ENCODE measurements at places on chromosomes 4 and X.

DNA sequence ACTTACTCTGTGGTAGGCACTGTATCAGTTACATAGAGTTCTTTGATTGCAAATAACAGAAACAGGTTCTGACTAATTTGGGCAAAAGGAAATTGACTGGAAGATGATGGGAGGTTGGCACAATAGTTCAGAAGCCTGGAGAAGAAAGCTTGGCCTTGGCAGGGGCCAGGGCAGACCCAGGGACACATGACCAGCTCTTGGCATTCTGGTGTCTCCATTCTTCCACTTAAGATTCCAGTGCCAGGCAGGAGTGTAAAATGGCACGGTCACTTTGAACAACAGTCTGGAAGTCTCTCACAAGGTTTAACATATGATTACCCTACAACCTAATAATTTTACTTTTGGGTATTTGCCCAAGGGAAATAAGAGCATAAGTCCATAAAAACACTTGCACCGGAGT, 175.9 kb downstream of the BCOR start:
- no peak for DNase-seq

DNA sequence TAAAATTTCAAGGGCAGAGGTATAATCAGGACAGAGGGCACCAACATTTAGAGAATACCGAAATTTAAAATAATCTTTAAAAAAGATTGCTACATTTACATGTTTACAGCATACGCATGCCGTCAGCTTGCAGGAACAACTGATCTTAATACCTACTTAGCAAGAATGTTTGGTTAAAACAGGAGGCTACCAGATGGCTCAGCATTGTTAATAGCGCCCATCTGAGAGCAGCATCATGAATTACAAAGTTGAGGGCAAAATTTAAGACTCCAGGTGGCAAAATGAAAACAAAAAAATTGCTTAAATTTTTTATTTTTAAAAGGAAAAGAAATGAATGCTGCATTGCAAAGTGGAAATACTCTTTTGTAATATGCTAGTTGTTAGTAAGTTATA, 241.3 kb downstream of the C4orf33 start:
- DNase-seq: no peak

DNA sequence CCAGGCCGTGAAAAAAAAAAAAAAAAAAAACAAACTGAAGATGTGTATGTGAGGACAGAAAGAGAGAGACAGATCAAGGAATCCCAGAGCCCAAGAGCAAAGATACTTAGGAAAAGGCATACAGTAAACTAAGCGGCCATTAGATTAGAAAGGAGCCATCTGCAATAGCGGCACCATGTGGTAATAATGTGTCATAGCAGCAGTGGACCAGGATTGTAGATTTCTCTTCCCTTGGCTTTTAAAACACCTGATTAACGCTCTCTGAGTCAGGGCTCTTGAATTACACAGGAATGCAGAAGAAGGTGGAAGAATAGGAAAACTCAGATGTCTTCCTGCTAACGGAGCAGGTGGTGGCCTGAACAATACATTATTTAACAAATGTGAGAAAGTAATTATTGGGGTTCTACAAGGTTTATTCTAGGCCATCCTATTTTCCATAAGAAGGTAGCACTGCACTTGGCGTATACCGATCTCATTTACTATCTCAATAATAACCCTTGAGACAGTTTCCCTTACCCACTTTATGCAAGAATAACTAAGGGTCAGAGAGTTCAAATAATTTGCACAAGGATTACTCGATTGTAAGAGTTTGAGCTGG, 182.7 kb downstream of the KCNIP4 start:
- DNase-seq: no peak

GRCh38 chrX:132292793-132293192, 73.5 kb upstream of the RAP2C start:
- peak; percentile 11 for DNase-seq

- DNase-seq: no peak
Observed at GRCh38 chrX:19887911-19888879, 795 bp upstream of the SH3KBP1 start.

DNA sequence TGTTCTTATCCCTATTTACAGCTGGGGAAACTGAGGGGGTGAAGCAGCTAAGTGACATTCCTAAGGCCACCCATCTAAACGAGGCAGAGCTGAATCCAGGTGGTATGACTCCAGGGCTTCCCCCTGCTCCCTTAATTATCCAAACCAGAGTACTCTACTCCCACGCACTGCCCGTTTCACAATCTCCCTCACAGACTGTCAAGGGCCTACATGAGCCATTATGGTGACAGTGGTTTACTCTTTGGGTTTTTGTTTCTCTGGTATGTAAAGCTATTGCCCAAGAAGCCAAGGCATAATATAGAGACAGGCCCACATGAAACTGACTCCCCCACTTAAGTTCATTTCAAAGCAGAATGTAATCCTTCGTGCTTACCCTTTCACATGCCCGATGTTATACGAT, 95.1 kb downstream of the NHS start:
- DNase-seq: no peak

- DNase-seq: no peak
Observed at GRCh38 chr4:130053723-130054122, 957.8 kb downstream of the C4orf33 start.

DNA sequence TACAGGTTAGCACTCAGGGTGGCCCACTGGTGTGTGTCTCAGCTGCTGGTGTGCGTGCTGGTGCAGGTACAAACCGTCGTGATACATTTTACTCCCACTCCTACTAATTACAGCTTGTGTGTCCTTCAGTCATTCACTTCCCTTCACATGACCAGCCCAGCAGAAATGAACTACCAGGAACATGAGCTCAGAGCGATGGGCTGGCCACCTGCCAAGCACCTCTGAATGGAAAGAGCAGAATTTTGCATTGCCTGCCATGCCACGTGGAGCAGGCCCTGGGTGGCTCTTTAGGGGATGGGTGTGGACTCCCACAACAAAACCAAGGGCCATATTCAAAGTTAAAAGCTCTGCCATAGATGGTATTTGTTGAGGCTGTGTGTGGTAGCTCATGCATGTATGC, 58.9 kb upstream of the PGM2 start:
- DNase-seq: peak; percentile 20

DNA sequence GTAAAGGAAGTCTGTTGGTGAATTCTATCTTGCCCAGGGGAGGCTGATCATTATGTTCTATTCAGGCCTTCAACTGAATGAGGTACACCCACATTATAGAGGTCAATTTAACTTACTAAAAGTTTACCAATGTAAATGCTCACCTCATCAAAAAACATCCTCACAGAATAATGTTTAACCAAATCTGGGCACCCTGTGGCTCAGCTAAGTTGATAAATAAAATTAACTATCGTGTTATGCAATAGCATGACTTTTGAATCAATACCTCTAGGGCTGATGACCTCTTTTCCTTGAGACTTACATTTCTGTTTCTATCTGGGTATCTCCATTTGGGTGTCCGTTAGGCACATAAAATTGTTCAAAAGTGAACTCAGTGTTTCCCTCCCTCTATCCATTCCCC, 203.1 kb downstream of the TEX13C start:
- DNase-seq: no peak

DNA sequence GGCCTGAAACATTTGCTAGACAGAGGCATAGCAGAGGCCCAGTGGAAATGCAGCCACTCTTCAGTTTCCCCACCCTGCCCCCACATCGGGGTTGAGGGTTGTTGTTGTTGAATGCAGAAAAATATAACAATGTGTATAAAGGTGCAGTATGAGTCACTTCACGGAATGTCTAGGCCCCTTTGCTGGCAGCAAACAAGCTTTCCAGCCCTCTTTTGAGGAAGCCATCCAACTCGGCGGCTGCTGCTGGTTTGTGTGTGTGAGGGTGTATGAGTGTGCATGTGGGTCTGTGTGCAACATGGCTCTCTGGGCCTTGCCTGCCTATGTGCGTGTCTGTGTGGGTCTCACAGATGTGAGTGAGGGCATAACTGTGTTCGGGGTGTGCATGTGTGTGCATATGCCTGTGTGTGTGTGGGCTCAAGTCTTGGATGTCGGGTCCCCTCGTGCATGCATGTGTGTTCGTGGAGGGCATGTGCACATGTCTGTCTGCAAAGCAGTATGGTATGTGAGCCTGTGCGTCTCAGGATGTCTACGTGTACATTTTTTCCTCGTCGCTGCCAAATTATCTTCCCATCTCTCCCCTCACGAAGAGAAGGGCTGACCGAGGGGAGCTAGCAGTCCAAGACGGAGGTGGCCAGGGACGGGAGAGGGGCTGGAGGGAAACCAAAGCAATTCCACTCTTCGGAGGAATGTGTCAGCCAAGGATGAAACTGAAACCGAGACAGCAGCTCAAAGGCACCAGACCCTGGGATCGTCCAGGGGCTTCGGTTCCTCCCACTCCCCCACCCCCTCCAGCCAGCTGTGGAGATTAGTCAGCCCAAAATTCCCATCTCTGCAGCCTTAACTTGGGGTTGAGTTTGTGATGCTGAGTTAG, 8.4 kb upstream of the ELF4 start:
- no peak for DNase-seq

DNA sequence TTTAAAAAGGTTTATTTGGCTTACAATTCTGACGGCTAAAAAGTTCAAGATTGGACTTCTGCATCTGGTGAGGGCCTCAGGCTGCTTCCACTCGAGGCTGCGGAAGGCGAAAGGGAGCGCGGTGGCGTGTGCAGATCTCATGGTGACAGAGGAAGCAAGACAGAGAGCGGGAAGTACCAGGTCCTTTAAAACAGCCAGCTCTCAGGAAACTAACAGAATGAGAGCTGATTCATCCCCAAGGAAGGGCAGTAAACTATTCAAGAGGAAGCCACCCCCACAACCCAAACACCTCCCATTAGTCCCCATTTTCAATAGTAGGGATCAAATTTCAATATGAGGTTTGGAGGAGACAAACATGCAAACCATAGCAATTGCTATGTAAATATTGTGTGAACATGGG, 2144.2 kb upstream of the AGA start:
- no peak for DNase-seq

GRCh38 chrX:155819525-155819924, 61.6 kb upstream of the VAMP7 start:
- no peak for DNase-seq

GRCh38 chr4:20544645-20545044, 155.6 kb upstream of the PACRGL start:
- no peak for DNase-seq

DNA sequence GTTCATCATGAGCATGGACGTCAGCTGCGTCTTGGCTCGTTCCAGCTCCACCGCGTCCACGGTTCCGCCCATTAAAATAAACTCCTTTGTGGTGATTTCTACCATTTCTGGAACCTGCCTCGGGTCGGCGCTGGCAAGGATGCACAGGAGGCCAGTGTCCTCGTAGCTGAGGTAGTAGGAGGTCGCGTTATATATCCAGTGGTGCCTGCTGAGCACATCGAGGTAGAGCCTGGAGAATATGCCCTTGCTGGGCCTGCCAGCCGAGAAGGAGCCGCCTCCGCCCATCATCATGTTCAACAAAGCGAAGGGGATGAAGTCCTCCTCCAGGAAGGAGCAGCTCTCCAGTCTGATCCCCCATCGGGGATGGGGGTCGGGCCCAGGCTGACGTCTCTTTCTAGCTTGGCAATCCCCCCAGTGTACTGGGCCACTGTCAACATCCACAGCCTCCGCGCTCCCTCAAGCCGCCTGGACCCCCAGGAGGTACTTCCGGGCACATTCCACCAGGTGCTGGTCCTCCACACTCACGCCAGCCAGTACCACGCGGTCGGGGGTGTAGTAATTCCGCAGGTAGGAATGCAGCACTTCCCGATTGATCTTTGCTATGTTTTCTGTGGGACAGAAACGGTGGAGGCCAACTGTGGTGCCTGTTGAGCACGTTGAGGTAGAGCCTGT, 120.9 kb upstream of the GRID2 start:
- no peak for DNase-seq

Measured in HS-27A (cell line).